ENCODE measurements at places on chromosomes 7 and 10.
A peak's percentile ranks its signal among the peaks of the same experiment; 100 is the strongest.

- peak; percentile 53 for DNase-seq
Observed at GRCh38 chr7:138449580-138449979, 10.5 kb upstream of the TRIM24 start.

DNA sequence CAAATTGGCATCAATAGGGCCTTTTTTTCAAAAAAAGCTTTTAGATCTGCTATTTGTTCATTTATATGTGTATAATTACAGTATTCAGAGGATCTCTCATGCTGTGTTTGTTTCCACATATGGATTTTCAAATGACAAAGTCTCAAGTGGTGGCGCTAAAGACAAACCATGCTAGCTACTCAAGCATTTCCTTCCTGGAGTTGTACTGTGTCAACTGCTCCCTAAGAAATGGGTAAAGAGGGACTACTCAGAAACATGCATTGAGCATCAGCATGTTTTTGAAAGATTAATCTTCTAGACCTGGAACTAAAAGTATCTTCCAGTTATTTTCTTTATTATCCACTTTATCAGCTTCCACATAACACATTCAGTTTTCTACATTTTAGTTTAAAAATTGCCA, 12.7 kb downstream of the CNTNAP2 start:
- no peak for DNase-seq

DNA sequence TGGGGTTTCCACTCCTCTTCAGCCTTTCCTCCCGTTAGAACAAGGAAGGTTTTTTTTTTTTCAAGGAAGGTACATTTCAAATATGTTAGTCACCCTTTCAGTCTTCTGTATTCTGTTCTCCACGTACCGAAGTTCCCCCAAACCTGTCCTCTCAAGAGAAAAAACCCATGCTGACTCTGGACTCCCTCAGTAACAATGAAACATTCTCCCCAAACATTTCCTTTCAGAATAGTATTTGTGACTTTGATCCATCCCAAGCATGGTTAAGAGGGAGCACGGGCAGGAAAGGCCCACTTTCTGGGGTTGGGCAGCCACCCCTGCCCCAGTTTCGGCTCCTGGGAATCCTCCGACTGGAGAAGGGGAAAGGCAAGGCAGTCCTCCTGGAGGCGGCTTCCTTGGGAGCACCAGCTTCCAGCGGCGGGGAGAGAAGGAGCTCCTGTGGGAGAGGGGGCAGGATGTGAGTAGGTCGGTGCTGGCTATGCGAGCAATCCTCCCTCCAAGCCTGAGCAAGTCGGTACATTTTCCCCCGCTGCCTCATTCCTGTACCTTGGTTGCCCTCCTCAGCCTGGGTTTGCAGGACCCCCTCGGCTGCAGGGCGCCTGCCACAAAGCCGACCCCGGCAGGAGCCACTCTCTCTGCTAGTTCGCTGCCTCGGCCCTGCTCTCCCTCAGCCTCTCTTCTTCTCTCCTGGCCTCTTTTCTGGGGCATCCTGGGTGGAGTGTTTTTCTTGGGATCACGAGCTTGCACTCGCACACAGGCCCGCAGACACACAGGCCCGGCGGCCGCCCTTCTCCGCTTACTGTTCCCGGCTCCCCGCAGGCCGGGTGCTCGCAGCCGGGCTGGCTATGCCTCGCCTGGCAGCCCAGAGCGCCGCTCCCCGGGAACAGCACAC, 2.1 kb upstream of the HOXA1 start:
- no peak for DNase-seq

GRCh38 chr7:149196151-149196704, 882 bp downstream of the ZNF282 start:
- peak; percentile 57 for DNase-seq

DNA sequence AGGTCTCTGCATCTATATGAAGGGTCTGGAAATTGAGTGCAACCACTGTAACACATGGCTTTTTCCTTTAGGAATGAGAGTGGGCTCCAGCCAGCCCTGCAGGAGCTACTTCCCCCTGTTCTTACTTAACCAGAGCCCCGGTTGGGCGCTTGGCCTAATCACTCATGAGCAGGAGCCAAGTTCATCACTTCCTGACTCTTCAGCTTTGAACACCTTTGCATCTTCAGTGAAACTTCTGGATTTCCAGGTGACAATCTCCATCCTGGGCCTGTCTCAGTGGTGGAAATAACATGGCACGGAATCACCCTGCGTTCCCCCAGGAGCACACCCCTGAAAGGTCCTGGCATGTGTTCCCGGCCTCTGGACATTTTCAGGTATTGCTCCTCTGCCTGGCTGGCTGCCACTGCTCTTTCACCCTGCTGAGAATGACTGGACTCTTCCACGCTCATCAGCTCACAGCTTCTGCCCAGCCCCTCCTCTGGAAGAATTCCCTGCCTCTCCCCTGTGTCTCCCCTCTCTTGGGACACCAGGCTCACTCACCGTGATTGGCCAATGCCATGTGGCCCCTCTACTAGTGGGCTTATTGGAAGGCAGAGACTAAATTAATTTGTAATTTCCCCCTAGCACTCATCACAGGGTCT, 229.1 kb upstream of the GRB10 start:
- DNase-seq: no peak

- DNase-seq: no peak
Observed at GRCh38 chr10:78819361-78820006, 249.3 kb upstream of the ZMIZ1 start.

DNA sequence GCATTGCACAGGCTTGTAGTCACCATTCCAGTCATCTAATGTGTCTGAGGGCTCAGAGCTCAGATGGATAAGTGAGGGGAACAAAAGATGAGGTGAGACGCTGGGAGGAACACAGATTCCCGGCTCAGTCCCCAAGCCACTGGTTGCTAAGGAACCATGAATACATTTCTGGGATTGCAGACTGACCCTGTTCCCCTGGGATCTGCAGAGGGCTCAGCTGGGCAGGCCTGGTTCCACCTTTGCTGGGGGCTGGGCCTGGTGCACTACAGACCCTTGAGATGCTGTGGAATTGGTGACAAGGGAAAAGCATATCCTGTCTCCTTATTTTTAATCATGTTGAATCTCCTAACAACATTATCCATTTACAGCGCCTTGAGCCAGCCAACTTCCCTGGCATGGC, 19.2 kb downstream of the ELFN1 start:
- no peak for DNase-seq

DNA sequence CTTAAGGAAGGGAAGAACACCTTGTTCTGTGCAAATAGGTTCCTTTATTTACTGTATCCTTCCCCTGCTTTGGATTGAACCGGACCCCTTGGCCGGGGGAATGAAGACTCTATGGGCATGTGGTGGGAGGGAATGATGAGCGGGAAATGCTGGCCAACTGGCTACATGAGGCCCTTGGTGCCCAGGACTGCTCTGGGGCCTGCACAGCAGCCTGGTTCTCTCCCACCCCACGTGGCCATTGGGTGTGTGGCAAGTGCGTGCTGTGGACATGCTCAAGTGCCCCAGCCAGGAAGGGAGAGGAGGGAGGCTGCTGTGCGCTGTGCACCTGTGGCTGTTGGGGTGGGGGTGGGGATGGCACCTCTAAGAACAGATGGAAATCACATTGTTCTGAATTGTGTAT, 917.0 kb upstream of the GHITM start:
- DNase-seq: no peak

DNA sequence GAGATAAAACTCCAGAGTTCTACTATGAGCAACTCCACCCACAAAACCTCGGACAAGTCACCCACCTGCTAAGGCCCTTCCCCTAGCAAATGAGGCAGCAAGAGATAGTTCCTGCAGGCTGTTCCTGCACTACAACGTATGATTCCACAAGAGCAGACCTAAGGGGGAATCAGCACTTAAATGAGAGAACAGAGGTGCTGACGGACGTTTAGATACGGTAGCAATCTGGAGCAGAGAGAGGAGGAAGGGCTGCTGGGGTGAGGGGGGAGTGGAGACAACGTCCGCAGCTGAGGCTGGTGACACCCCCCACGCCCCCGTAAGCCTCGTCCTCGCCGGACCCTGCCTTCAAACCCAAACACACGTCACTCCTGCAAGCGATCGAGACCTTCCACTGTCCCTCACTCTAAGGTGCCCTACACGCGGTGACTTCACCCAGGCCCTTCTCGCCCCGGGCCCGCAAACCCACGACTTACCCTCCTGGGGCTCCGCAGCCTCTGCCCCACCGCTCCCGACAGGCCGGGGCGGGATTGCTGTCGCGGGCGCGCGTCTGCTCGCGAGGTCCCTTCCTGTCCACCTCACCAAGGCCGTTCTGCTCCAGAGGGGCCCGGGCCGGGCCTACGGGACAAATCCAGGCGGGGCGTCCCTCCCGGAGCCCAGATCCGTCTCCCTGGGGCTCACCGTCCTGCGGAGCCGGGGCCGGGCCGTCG, 635 bp downstream of the ZNF12 start:
- no peak for DNase-seq

- DNase-seq: no peak
Observed at GRCh38 chr10:34310234-34310633, 504.9 kb downstream of the PARD3 start.

DNA sequence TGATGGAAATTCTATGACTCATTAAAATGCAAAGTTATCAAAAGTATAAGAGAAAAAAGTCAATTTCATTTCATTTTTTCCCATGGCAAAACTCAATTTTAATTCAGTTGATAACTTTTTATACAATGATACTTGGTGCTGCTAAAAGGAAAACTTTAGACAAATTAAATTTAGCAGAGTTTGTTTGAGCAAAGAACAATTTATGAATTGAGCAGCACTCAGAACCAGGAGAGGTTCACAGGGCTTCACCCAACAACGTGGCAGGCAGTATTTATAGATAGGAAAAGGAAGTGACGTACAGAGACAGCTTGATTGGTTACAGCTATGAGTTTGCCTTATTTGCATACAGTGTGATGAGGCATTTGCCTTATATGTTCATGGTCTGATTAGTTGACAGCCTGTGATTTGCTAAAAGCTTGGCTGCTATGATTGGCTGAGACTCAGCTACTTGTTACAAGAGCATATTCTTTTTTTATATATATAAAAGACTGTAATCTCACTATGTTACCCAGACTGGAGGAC, 157.2 kb upstream of the CELF2 start:
- no peak for DNase-seq

DNA sequence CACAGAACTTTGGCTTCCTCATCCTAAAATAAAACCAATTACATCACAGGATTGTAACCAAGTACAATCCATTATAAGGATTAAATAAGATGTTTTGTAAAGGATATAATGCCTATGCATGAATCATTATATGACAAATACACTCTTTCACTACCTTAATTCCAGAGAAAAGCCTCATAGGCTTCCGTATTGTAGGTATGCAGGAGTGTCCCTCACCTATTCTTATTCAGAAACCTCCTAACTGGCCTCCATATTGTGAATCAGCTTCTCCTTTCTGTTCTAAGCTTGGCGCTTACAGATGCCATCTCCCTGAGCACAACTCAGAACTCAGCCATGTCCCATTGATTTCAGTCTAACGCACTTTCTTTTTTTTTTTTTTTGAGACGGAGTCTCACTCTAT, 69.6 kb upstream of the CAPZA2 start:
- no peak for DNase-seq

- peak; percentile 23 for DNase-seq
Observed at GRCh38 chr7:55483046-55483445, 89.3 kb downstream of the VOPP1 start.

GRCh38 chr7:7438851-7439250, 96.8 kb downstream of the COL28A1 start:
- no peak for DNase-seq

DNA sequence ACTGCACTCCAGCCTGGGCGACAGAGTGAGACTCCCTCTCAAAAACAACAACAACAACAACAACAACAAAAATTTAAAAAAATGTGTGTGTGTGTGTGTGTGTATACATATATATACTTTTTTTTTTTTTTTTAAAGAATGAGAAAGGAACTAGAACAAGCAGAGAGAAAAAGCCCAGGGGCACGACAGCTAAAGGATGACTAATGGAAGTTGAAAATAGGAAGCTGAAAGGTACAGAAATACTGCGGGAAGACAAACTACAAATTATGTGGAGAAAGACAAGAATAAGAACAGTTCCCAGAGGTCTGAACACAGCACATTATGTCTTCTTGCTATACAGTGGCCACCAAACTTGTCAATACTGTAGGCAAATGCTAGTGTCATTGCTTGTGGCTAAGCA, 141.9 kb upstream of the PRSS1 start:
- no peak for DNase-seq

All from activated T-cell treated with anti-CD3 and anti-CD28 coated beads, Interleukin-2, amount 50 U/mL, for 24 hours (primary cell).